ENCODE measurements at places on chromosomes 11 and 22.

- DNase-seq, result no peak
Observed at GRCh38 chr11:57172031-57172430, 9.7 kb upstream of the LRRC55 start.

DNA sequence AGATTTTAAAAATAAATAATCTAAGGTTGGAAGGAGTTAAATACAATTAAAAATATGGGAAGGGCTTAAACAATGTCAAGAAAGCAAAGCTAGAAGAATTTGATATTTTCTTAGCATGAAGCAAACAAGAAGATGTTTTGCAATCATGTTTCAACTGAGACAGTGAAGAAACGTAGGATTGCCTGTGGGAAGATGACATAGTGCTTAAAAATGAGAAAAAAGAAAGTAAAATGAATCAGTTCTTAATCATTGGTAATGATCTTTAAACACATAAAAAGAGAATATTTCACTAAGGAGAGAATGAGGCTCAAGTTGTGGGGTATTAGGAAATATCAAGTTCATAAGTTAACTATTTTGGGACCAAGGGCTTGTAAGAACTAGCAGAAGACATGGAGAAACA lies 855.0 kb downstream of the METTL15 start:
- DNase-seq, result peak; percentile 56

GRCh38 chr11:44032299-44033085 lies 15.3 kb upstream of the ACCSL start:
- DNase-seq, result peak; percentile 45

DNA sequence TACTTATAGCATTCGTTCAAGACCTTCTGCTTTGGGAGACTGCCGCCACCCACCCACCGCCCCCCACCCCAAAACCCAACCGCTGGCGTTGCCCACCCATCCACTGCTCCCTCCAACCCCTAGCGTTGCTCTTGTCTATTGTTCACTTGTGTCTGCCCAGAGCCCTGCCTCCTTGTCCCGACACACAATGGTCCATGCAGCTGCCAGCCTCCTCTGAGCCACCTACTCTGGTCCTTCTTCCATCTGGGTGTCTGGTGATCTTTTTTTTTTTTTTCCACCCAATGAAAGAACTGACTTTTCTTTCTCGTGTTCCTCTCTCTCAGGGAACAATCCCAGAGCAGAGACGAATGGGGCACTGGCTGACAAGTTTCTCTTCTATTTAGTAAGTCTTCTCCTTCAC lies 256.0 kb upstream of the SESN3 start:
- DNase-seq, result no peak

DNA sequence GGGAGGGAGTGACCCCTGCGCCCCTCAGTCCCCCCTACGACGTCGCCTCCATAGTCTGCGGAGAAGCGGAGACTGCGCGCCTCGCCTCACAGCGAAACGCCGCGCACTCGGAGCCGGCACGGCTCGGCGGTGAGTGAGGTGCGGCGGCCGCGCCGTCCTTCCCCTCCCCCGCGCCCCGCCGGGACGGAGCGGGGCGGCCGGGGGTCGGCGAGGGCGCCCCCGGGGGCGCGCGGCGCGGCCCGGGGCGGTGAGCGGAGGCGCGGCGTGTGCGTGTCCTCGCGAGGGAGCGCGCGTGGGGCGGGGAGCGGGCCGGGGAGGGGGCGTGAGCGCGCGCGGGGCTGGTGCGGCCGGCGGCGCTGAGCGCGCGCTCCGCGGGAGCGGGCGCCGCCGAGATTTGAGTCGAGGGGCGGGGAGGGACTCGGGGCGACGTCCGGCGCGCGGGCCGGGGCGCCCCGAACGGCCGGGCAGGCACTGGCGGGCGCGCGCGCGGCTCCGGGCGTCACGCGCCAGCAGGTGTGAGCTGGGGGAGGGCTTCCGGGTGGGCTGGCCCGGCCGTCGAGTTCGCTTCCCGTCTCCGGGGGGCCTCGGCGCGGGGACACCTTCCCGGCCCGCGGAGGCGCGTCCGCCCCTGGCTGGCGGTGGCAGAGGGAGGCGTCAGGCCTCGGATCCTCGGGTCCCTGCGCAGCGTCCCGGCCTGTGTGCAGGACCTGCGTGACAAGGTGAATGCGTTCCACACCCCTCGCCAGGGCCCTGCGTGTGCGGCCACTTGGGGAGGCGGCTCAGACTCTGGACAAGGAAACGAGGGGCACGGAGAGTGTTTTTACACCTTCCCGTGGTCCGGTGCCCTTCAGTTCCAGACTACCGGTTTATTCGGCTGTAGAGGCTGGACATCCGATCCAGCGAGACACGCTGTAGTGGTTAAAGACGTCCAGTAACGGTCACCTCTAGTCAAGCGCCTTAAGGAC lies 50.4 kb downstream of the FAM83F start:
- no peak for DNase-seq

DNA sequence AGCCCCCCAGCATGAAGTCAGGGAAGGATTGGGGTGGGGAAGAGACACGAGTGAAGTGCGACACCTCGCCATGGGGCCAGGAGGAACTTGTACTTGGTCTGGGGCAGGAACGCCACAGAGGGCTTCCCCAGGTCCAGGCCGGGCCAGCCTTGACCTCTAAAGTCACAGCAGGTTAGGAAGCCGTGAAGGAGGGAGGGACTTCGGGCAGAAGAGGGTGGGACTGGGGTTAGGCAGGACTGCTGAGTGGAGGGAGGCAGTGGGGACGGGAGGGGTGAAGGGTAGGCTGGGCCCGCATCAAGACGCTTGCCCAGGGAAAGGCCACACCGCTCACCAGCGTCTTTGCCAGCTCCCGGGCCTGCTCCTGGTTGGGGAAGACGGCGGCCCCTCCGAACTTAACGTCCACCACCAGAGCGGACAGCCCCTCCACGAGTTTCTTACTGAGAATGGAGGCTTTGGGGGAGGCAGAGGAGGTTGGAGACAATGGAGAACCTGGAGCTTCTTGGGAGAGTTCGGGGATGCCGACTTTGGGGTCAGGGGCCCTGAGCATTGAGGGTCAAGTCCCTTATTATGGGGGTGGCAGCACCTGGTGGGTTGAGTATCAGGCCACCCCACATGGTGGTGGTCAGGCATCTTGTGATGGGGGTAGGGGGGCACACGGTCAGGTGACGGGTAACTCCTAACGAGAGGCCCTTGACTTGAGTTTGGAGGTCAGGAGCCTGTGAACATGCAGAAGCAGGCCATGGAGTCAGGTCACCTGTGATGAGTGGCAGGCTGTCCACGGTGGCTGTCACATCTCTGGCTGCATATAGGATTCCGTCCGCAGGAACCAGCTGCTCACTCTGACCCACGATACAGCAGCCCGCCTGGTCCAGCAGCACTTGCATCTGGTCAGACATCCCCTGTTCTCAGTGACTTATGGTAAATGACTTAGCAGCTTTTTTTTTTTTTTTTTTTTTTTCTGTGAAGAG lies 1.7 kb upstream of the SCO2 start:
- DNase-seq, result no peak

GRCh38 chr11:104713401-104713800 lies 184.9 kb downstream of the CASP12 start:
- no peak for DNase-seq

GRCh38 chr11:19642185-19643158 lies 70.2 kb upstream of the NAV2 start:
- DNase-seq, result peak; percentile 39

Measured in skeletal muscle cell (primary cell).